ENCODE measurements at places on chromosomes 2 and 18.

DNA sequence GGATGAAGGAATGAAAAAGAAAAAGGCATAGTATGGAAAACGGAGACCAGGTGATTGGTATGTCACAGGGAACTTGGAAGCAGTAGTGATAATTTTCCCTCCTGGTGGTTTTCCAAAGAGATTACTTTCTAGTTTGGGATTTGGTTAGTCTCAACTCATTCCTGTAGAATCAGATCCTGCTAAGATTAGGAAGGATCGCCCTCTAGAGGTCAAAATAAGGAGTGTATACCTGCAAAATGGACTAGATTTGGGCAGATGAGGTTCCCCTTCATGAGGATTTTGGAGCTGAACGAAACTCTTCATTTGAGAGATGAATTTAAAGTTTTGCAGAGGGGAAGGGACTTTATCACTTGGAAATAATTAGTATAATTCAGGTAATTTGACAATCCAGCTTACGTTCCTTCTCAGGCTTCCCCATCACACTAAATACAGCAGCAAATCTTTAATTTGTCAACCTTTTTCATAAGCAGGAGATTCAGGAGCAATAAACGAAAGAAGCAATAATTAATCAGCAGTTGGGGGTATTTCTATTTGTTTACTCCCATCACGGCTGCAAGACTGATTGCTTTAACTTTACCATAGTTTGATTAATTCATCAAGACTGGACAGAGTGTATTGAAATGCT lies 65.2 kb downstream of the CCDC195 start:
- DNase-seq = peak; percentile 65

GRCh38 chr18:2417861-2418610 lies 153.3 kb downstream of the METTL4 start:
- no peak for DNase-seq

- DNase-seq = no peak
Observed at GRCh38 chr2:86446060-86446459, 4.9 kb downstream of the KDM3A start.

- DNase-seq = no peak
Observed at GRCh38 chr2:128746356-128746755, 427.7 kb upstream of the HS6ST1 start.

DNA sequence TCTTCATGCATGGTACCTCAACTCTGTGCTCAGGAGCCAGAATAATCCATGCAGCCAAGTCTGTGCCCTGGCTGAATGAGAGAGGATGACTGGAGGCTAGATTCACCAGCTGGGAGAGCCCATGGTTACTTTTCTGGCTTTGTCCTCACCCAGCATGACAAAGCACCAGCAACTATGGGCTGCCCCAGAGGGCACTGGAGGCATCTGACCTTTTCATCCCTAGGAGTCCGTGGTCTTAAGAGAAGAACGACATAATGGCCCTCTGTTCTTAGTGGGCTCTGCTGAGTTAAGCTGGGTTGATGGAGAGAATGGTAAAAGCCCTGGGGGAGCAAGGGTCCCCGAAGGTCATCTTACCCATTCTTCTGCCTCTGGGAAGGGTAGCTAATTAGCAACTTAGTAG lies 54.6 kb upstream of the TNP1 start:
- DNase-seq = no peak

GRCh38 chr2:136116813-136117390 lies 1.0 kb downstream of the CXCR4 start:
- DNase-seq = peak; percentile 12

GRCh38 chr2:45755585-45756335 lies 104.3 kb downstream of the PRKCE start:
- DNase-seq = no peak

DNA sequence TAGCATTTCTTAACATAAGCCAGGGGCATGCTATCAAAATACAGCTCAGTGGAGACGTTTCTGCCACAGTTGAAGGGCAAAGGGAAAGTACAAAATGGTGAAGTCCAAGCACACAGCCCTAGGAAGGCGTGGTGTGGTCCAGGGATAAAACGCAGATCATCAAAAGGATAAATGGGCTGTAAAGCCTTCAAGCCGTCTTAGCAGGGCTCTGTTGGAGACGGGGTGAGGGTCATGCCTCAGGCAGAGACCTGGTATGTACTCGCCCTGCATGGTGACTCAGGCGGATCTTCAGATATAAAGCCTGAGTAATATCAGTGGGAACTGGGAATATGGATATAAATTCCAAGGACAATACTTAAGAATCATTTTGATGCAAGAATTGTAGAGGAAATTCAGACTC lies 61.2 kb downstream of the NGEF start:
- no peak for DNase-seq

DNA sequence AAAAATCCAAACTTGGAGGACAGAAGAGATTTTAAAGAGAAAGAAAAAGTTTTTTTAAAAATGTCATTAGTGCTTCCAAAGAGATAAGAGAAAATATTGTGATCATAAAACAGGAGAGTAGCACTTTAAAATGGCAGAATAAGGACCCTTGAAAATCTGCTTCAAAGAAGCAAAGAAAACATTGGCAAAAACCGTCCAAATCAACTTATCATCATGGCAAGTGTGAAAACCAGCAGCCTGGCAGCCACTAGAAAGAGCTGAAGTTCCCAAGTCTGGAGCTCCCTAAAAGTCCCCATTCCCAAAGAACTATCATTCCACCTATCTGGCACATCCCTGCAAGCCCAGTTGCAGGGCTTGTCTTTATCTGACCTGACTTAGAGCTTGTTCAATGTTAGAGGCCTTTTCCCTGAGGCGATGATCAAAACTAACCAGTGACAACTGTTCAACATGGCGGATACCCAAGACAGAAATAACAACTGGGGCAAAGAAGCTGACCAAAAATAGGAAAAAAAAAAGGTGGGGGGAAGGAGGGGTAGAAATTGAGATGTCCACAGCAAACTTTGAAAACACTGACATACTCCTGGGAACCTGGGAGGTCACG lies 24.6 kb upstream of the RNU4ATAC start:
- DNase-seq = no peak

DNA sequence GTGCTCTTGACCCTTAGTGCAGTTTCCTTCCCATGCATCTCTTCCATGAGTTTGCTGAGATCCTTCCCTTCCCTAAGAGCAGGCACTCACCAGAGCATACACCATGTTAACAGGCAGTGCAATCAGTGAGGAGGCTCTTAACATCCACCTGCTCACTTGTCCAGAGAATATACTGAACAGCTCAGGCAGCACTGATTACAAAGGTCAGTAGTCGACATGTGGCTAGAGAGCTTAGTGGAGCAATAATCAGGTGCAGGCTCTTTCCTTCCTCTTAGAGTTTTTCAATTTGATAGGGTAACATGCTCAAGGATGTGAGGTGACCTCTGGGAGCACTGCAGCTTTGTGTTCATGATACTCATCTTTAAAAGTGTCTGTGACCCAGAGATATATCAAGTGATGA lies 144.1 kb upstream of the SETBP1 start:
- DNase-seq = no peak

Data from ACHN (cell line).